ENCODE measurements at places on chromosomes 2 and 18.

GRCh38 chr2:119721462-119721861 is 38.3 kb upstream of the PTPN4 start:
- DNase-seq = no peak

DNA sequence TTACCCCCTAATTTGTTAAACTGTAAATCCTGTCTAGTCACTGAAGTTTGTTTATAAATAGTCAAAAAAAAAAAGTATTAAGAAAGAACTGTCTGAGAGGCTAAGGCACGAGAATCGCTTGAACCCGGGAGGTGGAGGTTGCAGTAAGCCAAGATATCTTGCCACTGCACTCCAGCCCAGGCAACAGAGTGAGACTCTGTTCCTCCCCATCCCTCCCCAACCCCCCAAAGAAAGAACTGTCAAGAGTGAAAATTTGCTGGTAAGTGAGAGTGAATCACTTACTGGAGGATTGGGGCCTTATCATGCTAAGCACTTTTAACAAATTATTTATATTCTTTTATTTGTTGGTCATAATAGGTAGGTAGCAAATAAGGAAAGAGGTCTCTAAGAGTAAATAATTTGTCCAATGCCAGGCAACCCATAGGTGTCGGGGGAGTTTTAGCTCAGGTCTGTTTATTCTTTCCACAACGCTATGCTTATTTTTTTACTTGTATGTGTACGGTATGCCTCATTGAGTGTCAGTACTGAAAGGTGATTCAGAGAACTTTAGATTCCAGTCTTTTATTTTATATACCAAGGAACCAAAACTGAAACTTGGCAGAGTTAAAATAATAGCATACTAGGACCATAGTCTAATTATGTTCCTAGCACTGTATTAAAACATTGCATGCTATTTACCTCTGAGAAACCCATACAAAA is 2.5 kb downstream of the TAF4B start:
- no peak for DNase-seq

DNA sequence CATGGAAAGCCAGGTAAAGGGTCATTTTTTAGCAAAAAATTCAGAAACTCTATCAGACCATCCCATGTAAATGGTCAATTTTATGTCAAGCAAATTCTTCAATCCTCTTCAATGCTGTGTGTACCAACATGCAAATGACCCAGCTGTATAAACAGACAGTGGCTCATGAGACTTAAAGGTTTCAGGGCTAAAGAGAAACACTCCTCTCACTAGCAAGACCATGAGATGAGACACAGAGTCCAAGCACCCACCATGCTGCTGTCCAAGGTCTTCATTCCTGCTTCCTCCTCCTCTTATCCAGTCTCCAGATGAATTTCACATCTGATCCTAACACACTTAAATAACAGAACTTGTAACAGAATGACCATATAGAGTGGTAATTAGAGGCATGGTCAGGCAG is 30.8 kb upstream of the ONECUT2 start:
- no peak for DNase-seq

GRCh38 chr2:209976698-209977385 is 25.6 kb upstream of the RPE start:
- DNase-seq = no peak

- no peak for DNase-seq
These were observed 74.8 kb upstream of the ADAM23 start for GRCh38 chr2:206368484-206368883.

GRCh38 chr2:128180031-128180430 is 89.0 kb downstream of the UGGT1 start:
- DNase-seq = no peak

DNA sequence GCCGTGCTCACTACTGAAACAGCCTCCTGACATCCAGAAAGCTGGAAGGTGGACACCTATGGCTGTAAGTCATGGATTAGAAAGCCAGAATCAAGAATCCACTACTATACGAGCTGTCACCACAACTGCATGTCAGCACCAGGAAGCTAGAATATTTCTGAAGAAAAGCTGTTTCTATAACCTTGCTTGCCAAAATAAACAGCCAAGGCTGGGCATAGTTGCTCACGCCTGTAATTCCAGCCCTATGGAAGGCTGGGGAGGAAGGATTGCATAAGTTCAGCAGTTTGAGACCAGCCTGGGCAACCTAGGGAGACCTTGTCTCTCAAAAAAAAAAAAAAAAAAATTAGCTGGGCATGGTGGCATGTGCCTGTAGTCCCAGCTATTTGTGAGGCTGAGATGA is 96.3 kb upstream of the GAREM1 start:
- DNase-seq = no peak

GRCh38 chr2:48207201-48207641 is 300.9 kb upstream of the FBXO11 start:
- DNase-seq = no peak

DNA sequence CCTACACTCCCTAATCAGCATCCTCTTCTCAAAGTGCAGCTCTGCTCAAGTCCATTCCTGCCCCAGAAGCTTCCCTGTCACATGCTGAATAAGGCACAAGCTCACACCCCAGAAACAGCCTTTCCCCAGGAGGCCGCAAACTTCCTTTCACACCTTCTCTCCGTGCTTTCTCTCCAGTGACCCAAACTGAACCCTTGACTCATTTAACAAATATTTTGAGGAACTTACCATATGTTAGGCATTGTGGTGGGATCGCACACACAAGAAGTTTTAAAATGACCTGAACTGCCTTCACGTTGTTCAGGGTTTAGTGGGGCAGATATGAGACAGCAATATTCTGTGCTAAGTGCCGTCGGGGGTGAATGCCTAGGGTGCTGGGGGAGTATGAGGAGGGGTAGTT is 161.3 kb downstream of the INSIG2 start:
- DNase-seq = peak; percentile 66

DNA sequence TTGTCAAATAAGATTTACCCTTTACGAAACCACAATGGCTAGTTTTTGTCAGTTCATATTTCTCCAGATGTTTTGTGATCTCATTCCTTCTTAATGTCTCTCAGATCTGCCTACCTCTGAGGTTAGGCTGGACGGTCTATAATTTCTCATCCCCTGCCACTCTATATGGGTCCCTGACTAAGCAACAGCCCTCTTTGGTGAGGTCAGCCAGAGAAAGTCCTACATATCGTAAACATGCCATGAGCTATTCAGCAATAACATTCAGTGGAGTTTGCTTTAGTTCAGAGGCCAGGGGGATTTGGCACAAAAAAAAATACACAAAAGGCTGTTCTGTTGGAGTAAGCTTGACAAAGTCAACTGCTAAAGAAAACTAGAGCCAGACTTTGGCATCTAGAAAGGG is 192.1 kb upstream of the NCKAP5 start:
- peak; percentile 74 for DNase-seq

DNA sequence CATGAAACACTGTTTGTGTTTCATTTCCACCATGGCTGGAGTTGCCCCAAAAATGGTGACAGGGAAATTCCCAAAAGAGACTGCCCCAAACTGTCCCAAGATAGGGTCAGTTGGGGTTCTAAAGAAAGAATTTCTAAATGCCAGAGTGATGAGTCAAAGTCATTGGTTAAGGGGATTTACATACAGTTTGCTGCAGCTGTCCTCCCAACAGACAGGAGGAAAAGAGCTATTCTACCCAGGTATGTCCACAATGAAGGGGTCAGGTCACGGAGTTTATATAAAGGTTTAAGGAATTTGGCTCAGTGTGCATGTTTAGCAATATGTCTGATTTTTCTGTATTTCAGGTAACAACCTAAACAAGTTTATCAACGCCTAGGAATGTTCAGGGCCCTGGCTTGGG is 344.1 kb downstream of the TDRD15 start:
- peak; percentile 24 for DNase-seq

GRCh38 chr18:79901665-79902064 is 49.8 kb downstream of the SLC66A2 start:
- DNase-seq = no peak

GRCh38 chr18:75421656-75422055 is 5.8 kb downstream of the SMIM21 start:
- no peak for DNase-seq

- no peak for DNase-seq
These were observed 172.2 kb downstream of the ASB1 start for GRCh38 chr2:238598802-238599530.

DNA sequence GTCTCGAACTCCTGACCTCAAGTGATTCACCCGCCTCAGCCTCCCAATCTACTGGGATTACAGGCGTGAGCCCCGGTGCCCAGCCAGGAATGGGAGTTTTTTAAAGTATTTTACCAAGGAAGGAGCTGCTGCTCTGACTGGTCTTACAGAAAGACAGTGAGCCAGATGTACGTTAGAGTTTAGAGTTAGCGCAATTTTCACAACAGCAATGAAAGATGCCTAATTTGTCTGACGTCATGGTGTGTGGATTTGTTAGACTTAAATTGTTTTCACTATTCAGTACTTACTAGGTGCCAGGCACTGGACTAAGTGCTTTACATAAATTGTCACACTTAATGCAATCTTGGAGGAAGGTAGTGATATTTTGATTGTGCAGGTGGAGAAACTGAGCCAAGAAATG is 12.4 kb upstream of the RPL37A start:
- no peak for DNase-seq

DNA sequence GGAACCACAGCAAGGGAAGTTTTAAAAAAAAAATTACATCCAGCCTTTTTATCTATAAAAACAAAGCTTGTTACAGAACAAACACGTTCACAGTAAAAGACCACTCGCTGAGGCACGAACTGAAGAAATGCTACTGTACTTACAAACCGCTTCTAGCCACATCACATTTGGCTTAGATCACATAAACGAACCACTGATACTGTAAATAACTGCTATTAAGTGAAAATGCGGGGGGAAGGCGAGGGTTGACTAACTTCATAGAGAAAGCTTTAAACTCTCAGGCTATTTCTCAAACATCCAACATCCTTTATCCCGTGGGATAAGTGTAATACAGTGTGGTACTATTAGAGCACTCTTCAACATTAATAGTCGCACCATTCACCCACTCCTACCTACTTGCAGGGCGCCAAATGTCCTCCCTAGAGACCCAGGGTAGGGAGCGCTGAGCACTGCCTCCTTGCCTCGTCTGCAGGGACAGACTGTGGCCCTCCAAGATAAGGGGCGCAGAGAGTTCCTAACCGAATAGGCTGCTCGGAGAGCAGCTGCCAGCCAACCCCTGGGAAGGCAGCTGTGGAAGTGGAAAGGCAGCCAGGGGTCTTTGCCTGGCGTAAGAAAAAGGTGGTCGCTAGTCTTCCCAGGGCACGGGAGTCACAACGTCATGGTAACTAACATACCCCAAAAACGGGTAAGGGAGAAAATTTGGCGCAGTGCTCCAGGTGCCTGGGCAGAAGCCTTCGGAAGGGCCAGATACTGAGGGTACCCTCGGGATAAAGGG is 854 bp downstream of the GPR155 start:
- peak; percentile 10 for DNase-seq

- peak; percentile 87 for DNase-seq
These were observed 79.8 kb downstream of the CCDC150 start for GRCh38 chr2:196719110-196719872.

DNA sequence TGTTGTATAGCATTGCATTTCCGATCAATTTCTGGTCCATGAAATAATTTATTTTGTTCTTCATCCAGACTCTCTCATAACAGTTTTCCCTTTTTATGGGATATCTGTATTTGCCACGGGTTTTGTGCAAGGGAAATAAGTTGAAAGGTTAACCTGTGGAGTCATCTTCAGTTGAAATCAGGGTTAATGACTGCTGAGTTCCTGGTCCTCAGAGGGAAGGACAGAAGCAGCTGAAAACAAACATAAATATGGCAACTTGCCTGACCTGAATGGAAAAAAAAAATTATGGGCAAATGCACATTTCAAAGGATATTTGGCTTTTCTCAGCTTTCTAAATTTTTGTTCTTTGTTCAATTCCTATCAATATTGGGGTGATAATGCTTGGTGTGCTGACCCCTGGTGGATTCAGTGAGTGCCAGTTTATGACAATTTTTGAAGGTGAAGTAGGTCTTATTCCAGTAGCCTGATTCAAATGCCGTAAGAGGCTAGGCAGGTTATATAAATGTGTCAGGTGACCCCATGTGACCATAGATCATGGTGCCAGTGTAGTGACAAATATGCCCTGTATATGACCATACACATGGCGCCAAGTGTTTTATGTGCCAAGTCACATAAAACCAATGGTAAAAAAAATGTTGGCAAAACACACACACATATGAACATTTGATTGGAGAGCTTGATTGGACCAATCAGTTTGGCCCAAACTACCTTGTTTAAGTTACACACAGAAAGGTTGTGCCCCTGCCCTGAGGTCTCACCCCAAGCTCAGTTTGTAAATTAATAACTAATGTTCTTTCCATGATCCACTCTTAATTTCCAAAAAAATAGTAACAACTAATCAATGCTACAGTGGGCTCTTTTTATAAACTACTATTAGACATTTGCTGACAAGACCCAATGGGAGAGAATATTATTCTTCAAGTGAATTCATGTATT is 47.6 kb upstream of the FAM124B start:
- peak; percentile 14 for DNase-seq

DNA sequence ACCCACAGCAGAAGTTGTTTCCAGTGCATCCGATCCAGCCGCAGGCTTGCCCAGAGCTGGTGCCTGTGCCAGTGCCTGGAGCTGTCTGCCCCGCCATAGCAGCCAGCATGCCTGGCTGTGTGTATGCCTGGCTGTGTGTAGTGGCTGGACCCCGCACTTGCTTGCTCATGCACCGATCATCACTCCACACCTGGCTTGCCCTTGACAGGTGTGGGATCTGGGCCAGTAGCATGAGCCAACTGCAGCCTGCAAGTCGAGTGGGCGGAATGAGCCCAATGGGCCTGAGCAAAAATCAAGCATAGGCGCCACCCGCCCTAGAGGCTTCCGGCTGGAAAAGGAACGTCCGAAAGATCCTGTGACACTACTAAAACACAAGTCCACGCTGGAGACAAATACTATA is 74.5 kb downstream of the EPB41L3 start:
- DNase-seq = no peak

DNA sequence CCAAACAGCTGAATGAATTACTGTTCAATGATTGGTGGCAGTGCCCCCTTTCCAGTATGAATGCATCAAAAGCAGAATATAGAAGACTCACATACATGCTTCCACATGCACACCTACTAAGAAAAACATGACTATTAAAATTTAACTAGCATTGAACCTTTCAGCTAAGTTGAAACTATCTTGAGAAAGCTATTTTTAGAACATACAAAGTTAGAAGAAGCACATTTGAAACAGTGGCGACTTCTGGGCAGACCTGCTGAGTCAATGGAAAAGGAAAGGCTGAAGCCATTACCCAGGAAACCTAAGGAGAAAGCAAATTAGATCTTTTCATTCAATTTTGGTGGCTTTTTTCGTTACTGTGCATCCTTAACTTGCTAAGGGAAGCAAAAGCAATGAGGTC is 55.9 kb downstream of the PLA2R1 start:
- DNase-seq = no peak

Measured in H4 (cell line).